Activated gamma-delta T cell treated with anti-CD3 and anti-CD28 coated beads, Interleukin-2, amount 50 U/mL, for 16 hours (primary cell): ENCODE measurements at places on chromosomes 12 and 14.

GRCh38 chr14:51283402-51284085 lies 43.5 kb downstream of the TMX1 start:
- DNase-seq: no peak

- no peak for DNase-seq
Measured at GRCh38 chr12:106120519-106121105, 18.1 kb downstream of the NUAK1 start.

- DNase-seq: no peak
Measured at GRCh38 chr12:104473374-104473983, 16.7 kb downstream of the CHST11 start.

DNA sequence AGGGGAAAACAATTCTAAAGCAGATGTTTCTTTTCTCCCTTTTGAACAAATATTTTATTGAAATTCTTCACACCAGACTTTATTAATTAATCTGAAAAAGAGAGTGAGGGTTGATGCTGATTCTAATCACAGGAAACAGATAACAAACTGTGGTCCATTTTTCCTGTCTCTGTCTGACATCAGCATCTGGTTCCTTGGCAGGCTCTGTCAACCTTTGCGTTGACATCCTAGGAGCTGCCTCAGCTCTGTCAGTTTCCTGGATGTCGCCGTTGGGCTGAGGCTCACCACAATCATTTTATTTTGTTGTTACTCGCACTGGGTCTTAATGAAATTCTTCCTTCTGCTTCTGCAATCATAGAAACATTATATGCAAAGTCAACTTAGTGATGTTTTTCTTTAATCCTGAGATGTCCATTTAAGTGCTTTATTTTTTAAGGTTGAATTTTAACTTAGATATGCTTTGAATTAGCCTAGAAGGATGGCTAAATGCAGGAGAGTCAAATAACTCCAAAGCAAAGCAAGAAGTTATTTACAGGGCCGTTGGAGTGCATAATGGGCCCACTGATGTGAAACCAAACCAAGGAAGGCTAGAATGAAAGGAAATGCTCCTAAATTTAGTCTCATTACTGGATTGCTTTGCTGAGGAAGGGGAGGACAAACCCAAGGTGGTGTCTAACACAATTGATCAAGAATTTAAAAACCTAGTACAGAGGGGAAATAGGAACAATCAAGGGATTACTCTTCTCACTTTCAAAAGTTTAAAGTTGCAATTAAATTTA lies 542.4 kb downstream of the FLRT2 start:
- DNase-seq: no peak

GRCh38 chr14:64060199-64060545 lies 207.4 kb downstream of the SYNE2 start:
- no peak for DNase-seq

DNA sequence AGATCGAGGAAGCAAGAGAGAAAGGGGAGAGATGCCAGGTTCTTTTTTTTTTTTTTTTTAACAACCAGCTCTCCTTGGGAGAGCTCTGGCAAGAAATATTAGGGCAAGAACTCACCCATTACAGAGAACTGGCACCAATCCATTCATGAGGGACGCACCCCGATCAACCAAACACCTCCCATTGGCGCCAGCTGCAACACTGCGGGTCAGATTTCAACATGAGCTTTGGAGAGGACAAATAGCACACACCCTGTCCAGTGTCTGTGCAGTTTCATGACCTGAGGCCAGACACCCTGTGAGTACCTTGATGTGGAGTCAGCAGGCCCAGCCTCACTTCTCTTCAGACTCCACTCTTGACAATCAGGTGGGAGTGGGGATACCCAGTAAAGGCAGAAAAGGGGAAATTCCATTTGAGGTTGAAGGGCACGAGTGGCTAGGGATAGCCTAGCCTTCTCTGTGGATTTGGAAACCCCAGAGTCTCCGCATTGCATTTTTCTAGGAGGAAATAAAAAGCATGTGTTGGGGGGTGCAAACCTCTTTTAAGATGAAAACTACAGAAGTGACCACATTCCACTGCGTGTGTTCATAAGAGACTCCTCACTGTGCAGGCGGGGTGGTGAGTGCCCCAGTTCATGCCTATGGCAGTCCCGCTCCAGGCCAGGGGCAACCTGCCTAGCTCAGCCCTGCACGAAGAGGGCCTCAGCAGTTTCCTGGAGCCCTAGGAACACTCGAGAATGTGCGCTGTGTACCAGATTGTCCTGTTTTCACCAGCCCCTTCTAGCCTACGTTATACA lies 42.4 kb upstream of the GPATCH2L start:
- DNase-seq: no peak

DNA sequence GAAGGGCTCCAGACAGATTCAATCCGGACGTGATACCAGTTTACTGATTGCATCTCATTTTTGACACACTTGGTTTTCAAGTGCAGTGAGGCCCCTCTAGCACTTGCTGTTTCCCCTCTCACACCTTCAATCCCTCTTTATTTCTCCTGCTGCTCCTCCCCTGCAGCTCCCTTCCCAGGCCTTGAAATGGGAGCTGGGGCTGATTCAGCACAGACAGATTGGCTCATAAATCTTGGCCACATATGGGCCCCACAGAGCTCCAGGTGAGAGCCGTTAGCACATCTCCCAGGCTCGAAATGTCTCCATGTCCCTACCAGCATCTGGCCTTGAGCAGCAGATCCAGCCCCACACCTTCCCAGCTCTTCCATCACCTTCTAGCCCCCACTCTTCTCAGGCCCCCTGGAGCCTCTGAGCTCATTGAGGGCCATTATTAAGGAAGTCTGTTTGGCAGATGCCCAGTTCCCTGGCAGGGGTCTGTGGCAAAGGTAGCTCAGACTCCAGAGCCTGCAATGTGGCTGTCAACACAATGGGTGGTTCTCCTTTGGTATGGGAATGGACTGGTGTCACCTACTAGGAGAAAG lies 220.3 kb upstream of the FKBP4 start:
- no peak for DNase-seq

GRCh38 chr12:106380954-106381353 lies 23.4 kb downstream of the POLR3B start:
- no peak for DNase-seq

GRCh38 chr12:65209655-65210043 lies 40.3 kb downstream of the LEMD3 start:
- DNase-seq: no peak

DNA sequence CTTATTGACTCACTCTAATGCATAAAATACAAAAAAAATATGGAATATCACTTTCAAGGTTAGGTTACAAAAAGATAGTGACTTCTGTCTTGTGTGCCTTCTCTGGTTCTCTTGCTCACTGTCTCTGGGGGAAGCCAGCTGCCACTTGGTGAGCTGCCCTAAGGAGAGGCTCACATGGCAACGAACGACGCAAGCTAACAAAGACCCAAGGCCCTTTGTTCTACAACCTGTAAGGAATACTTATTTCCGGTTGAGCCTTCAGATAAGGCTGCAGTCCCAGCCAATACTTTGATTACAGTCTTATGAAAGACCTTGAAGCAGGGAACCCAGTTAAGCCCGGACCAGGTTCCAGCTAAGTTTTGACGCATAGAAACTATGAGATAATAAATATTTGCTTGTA lies 242.4 kb upstream of the TBX3 start:
- no peak for DNase-seq

GRCh38 chr14:95130549-95130948 lies 26.8 kb downstream of the DICER1 start:
- no peak for DNase-seq

- DNase-seq: no peak
Measured at GRCh38 chr12:110253176-110253575, 27.9 kb upstream of the ATP2A2 start.

- no peak for DNase-seq
Measured at GRCh38 chr12:77189901-77190416, 124.6 kb upstream of the E2F7 start.

GRCh38 chr14:58059126-58059525 lies 92.9 kb downstream of the ARMH4 start:
- no peak for DNase-seq

DNA sequence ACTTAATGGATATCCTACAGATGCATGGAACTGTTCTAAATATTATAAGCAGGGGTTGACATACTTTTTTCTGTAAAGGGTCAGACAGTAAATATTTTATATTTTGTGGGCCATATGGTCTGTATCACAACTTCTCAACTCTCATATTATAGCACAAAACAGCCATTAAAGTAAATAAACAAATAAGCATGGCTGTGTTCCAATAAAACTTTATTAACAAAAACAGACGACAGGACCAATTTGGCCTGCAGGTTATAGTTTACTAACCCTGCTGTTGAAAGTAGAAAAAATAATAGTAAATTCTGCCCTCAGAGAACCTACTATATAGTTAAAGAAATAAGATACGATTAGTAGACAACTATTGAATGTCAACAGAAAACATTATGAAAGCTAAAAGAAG lies 17.5 kb downstream of the ATG2B start:
- no peak for DNase-seq

DNA sequence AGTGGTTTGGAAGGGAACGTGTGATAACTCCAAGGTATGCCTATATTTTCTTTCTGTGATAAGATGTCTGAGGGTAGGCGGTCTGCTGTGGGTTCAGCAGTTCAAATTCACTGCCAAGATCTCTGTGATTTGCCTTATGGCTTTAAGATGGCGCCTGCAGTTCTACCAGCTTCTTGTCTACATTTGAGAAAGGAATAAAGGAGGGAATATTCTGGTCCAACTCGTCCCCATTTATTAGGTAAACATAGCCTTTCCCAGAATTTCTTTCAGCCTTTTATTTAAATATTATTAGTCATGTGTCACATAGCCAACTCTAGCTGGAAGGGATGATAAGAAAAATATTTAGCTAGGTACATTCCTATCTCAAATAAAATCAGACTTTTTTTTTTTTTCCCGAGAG lies 48.8 kb downstream of the KCNJ8 start:
- no peak for DNase-seq

DNA sequence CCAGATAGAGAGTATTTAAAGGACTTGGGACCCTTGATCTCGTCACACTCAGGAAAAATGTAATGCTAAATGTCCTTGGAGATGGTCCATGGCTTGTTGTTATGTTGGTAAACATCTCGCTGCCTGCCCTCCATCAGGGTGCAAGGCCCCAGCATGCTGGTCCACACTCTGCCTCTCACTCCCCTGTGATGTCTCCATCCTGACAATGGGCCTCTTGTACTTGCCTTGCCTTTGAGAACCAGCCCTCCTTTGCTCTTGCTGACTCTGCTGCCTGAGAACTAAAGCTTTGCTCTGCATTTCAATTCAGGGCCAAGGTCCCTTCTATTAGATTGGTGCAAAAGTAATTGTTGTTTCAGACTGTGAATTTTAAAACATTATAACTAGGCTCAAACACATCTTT lies 131.0 kb upstream of the LMNTD1 start:
- DNase-seq: no peak

DNA sequence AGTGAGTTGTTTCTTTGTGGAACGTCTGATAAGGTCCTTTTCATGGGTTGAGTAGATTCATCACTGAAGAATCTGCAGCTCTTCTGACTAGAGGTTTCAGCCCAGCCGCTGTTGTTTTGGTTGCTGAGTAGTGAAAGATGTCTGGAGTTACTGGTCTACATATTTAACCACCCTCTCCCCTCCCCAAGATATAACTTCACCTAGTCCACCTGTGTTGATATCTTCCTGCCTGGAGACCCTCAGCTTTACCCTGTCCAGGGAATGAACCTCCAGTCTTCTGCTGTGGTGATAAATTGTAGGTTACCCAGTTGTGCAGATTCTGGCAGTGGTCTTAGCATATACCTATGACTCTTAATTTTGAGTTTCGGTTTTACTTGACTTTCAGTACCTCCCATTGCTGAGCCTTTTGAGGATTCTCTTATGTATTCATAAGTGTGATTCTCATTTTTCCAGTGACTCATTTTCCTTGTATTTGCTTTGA lies 62.9 kb downstream of the CCDC91 start:
- no peak for DNase-seq

DNA sequence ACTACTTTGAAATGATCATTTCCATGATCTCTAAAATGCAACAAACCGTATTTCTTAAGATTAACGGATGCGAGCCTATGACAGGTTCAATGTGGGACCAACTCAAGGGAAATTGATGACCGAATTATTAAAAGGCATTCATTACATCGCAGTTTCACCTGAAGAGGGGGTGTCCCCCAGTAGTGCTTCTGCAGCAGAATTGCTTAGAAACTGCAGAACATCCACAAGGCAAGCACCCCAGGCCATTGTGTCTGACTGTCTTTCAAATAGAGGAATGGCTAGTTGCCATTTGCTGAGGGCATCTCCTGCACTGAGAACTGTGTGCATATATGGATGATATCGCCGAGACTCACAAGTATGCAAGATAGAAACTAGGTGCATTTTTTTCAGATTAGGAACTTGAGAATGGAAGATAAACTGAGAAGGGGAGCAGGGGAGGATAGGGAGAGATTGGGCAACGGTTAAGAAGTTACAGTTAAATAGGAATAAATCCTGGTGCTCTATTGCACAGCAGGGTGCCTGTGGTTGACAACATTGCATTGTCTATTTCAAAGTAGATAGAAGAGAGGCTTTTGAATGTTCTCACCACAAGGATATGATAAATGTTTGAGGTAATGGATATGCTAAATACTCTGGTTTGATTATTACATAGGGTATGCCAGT lies 234.3 kb upstream of the PLEKHG7 start:
- DNase-seq: no peak

DNA sequence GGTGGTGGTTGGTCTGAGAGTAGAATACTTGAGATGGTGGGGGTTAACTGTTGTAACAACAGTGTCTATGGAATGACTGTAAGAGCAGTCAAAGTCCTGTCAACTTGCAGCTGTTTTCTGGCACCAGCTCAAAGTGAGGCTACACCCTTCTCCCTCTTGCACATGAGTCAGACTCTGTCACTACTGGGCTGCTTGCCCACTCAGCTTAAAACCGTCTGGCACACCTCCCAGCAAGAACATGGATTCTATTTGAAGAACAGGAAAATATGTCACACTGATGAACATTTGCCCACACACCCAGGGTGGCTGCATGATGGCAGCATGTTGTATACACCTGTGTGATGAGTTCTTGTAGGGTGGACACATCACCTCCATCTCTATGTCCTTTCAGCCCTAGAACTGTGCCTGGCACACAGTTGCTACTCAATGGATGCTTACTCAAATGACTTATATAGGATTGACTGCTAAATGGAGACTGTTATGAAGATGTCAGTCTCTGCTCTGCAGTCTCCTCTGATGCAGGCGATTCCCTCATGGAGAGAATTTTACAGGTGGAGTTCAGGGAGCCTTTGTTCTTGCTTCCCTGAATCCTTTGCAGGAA lies 19.3 kb upstream of the SERPINA6 start:
- DNase-seq: no peak

GRCh38 chr12:91100906-91101305 lies 10.4 kb downstream of the LUM start:
- no peak for DNase-seq

- DNase-seq: no peak
Measured at GRCh38 chr12:10310926-10311720, 3.5 kb downstream of the KLRD1 start.

GRCh38 chr12:579420-580110 lies 83.7 kb downstream of the NINJ2 start:
- no peak for DNase-seq

DNA sequence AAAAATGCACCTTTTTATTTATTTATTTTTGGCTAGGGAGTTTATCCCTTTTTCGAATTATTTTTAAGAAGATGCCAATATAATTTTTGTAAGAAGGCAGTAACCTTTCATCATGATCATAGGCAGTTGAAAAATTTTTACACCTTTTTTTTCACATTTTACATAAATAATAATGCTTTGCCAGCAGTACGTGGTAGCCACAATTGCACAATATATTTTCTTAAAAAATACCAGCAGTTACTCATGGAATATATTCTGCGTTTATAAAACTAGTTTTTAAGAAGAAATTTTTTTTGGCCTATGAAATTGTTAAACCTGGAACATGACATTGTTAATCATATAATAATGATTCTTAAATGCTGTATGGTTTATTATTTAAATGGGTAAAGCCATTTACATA lies 14.9 kb upstream of the SNAPC1 start:
- DNase-seq: no peak

- no peak for DNase-seq
Measured at GRCh38 chr12:3897371-3897971, 24.3 kb upstream of the PARP11 start.
